Glutamatergic neuron (in vitro differentiated cells): ENCODE measurements at places on chromosomes 4 and X. TPM values are rescaled to one million over a fixed set of nuclear protein-coding genes. Genes with fewer than 3 reads are reported as not detected.
A peak's percentile ranks its signal among the peaks of the same experiment; 100 is the strongest.

- H3K27ac ChIP-seq = no peak overlapping the region
- no peak overlapping the region for H3K4me3 ChIP-seq
- peaks cover 4% of the 10 kb centered on the region for H3K36me3 ChIP-seq
- no peaks in the 10 kb centered on the region for H3K27me3 ChIP-seq
- no peaks in the 10 kb centered on the region for H3K4me1 ChIP-seq
- no peak for DNase-seq
These were observed 48.2 kb downstream of the EVC2 start for GRCh38 chr4:5660185-5660584.

GRCh38 chr4:100075486-100076270 lies 114.6 kb downstream of the DDIT4L start:
- H3K4me1 ChIP-seq = no peaks in the 10 kb centered on the region
- no peaks in the 10 kb centered on the region for H3K36me3 ChIP-seq
- H3K27me3 ChIP-seq = no peaks in the 10 kb centered on the region
- no peak overlapping the region for H3K4me3 ChIP-seq
- DNase-seq = no peak
- H3K27ac ChIP-seq = no peak overlapping the region

Gene STARD8
- total RNA-seq = 1.1 TPM

Gene PCDH11X
- total RNA-seq = 2.2 TPM

- H3K36me3 ChIP-seq = no peaks in the 10 kb centered on the region
- peaks cover 2% of the 10 kb centered on the region for H3K27me3 ChIP-seq
- H3K4me3 ChIP-seq = no peak overlapping the region
These were observed 121.5 kb downstream of the RAPGEF2 start for GRCh38 chr4:159224408-159224807.

DNA sequence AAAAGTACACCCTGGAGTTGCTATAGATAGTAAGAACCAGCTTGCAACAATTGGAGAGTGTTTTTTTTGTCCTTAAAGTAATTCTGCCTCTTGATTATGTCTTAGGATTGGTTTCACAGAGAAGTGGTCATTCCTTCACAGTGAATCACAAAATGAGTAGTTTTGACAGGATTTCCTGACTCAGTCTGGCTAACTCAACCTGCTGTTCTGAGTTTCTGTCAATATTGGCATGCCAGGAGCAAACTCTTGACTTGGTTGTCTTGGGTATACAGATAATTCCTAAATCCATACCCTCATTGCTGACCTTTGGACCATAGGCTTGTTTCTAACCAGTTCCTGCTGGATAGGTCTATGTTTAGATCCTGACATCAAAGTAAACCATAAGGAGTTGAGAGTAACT lies 9.4 kb downstream of the FHIP1A start:
- H3K36me3 ChIP-seq = no peaks in the 10 kb centered on the region
- peaks cover 1% of the 10 kb centered on the region for H3K27me3 ChIP-seq
- no peak for DNase-seq
- H3K27ac ChIP-seq = no peak overlapping the region
- no peak overlapping the region for H3K4me3 ChIP-seq
- H3K4me1 ChIP-seq = peaks cover 13% of the 10 kb centered on the region

- no peak for DNase-seq
- H3K36me3 ChIP-seq = no peaks in the 10 kb centered on the region
- H3K4me3 ChIP-seq = no peak overlapping the region
- no peaks in the 10 kb centered on the region for H3K4me1 ChIP-seq
- no peak overlapping the region for H3K27ac ChIP-seq
- H3K27me3 ChIP-seq = no peaks in the 10 kb centered on the region
These were observed 66.9 kb downstream of the KLHL13 start for GRCh38 chrX:118049713-118050112.

GRCh38 chrX:8714164-8714563 lies 17.8 kb downstream of the ANOS1 start:
- no peak overlapping the region for H3K27ac ChIP-seq
- H3K27me3 ChIP-seq = no peaks in the 10 kb centered on the region
- DNase-seq = no peak

GRCh38 chr4:126361287-126361686 lies 1046.5 kb downstream of the FAT4 start:
- H3K27me3 ChIP-seq = no peaks in the 10 kb centered on the region
- H3K4me3 ChIP-seq = no peak overlapping the region
- DNase-seq = no peak
- no peak overlapping the region for H3K27ac ChIP-seq

Gene PPP1R2C
- total RNA-seq = not detected

DNA sequence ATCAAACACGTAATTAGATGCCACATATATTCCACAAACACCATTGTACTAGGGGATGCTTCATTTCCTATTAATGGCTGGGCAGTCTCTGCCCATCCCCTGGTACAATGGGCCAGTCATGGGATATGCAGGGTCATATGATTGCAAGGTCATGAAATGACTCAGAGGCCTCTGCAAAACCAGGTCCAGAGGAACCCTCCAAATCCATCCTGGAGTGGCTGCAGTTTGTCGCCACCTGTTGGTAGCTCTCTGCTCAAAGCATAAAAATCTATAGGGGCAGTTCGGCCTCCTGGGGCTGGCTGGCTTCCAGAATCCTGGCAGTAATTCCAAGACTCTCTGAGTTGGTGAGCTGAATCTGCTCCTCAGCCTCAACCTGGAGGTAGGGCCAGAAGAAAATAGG lies 22.9 kb upstream of the PUDP start:
- H3K4me3 ChIP-seq = no peak overlapping the region
- H3K27ac ChIP-seq = no peak overlapping the region
- peak; percentile 19 for DNase-seq
- H3K27me3 ChIP-seq = no peaks in the 10 kb centered on the region
- H3K4me1 ChIP-seq = no peaks in the 10 kb centered on the region

DNA sequence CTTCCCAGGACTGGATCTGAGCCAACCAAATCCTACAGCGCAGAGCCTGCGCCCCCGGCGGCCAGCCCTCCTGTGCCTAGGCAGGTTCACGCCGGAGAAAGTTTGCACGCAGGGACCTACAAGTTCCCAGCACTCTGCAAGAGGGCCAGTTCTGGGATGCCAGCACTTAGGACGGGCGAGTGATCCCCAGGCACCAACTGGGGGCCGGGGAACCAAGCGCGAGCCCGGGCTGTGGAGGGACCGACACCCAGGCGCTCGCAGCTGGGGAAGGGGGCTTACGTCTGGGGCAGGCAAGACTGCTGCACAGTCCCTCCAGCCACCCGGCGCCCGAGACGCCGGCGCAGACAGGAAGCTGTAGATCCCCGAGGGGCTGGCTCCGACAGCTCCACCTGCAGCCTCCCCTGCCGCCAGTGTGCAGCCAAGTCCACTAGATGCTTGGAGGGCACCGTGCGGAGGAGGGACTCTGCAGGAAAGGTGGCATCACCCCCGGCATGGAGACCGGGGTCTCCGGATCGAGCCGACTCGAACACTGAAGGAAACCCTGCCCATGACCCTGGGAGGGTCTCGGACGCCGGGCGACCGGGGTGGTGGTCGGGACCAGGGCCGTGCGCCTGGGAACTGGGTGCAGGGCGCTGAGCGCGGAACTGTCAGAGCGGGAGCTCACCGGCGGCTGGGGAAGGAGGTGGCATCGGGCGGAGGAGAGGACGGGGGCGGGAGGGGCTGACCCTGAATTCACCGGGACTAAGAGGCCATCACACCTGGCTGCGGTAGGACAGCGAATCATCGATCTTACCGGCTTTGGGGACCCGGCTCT lies 566 bp downstream of the CORIN start:
- peaks cover 5% of the 10 kb centered on the region for H3K4me1 ChIP-seq
- DNase-seq = peak; percentile 69
- peak overlapping the region; percentile 85 for H3K4me3 ChIP-seq
- H3K36me3 ChIP-seq = peaks cover 13% of the 10 kb centered on the region

Gene PABPC4L
- 0.47 TPM for total RNA-seq

DNA sequence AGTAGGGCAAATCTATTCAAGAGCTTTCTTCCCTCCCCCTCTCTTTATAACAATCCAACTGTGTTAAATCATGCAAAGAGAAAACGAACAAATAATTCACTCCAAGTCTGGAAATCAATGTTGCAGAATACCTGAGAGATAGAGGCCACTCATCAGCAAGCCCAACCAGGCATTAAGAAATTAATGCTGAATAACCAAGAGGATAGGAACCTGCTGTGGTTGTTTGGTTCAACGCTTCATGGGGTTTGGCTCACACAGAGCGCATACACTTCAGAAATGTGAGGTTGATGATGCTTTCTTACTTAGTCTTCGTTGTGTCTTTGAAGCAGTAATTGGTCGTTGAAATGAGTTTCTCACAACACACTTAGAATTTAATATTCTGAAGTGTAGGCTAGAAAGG lies 1540.0 kb upstream of the PABPC4L start:
- H3K4me3 ChIP-seq = no peak overlapping the region
- no peaks in the 10 kb centered on the region for H3K4me1 ChIP-seq
- no peaks in the 10 kb centered on the region for H3K27me3 ChIP-seq
- H3K27ac ChIP-seq = no peak overlapping the region
- H3K36me3 ChIP-seq = no peaks in the 10 kb centered on the region

- H3K27ac ChIP-seq = peak overlapping the region; percentile 28
- H3K4me1 ChIP-seq = peaks cover 11% of the 10 kb centered on the region
- no peaks in the 10 kb centered on the region for H3K27me3 ChIP-seq
- no peak for DNase-seq
- H3K36me3 ChIP-seq = no peaks in the 10 kb centered on the region
These were observed 35.3 kb downstream of the BOD1L1 start for GRCh38 chr4:13592220-13592619.

Gene PF4V1
- total RNA-seq = not detected

Gene ACE2
- not detected for total RNA-seq

Gene PCGF3
- total RNA-seq = 122 TPM

Gene ADAM29
- not detected for total RNA-seq

Gene PDGFRA
- 14.1 TPM for total RNA-seq

Gene SEL1L3
- 23.7 TPM for total RNA-seq

- no peak for DNase-seq
- no peak overlapping the region for H3K4me3 ChIP-seq
- no peaks in the 10 kb centered on the region for H3K36me3 ChIP-seq
These were observed 8.7 kb downstream of the RPGR start for GRCh38 chrX:38318606-38319005.

DNA sequence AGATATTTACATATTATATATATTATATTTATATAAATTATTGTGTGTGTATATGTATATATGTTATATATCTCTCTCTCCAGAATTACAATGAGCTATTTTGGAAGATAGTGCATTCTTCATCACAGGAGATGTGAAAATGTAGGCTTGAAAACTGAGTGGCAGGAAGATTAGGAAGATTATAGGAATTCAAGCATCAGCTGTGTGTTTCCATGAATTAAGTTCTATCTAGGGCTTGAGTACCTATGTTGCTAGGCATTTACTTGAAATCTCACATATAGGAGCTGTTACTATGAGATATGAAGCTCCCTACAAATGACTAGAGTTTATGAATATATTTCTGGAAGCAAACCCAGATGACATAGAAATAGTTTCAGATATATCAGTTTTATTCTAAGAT lies 328.7 kb downstream of the EPHA5 start:
- H3K36me3 ChIP-seq = no peaks in the 10 kb centered on the region
- H3K27me3 ChIP-seq = peaks cover 2% of the 10 kb centered on the region
- no peak overlapping the region for H3K4me3 ChIP-seq
- no peak overlapping the region for H3K27ac ChIP-seq
- DNase-seq = no peak

- no peak overlapping the region for H3K4me3 ChIP-seq
- peaks cover 3% of the 10 kb centered on the region for H3K4me1 ChIP-seq
- H3K27me3 ChIP-seq = peaks cover 11% of the 10 kb centered on the region
- no peak for DNase-seq
- H3K36me3 ChIP-seq = no peaks in the 10 kb centered on the region
These were observed 2.8 kb downstream of the ARX start for GRCh38 chrX:25012793-25013631.

Gene ZNF81
- 19.4 TPM for total RNA-seq

Gene EPHA5
- 108 TPM for total RNA-seq

Gene TCEAL6
- not detected for total RNA-seq

DNA sequence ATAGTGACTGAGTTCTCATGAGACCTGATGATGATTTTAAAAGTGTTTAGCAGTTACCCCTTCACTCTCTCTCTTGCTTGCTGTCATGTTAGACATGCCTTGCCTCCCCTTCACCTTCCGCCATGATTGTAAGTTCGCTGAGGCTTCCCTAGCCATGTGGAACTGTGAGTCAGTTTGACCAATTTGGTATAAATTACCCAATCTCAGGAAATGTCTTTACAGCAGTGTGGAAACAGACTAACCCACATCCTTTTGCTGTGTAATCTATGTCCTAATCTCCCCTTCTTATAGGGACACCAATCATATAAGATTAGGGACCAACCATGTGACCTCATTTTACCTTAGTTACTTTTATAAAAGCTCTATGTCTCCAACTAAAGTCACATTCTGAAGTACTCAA lies 677.8 kb downstream of the ADGRL3 start:
- no peak overlapping the region for H3K4me3 ChIP-seq
- H3K4me1 ChIP-seq = peaks cover 4% of the 10 kb centered on the region
- H3K27ac ChIP-seq = no peak overlapping the region
- no peaks in the 10 kb centered on the region for H3K27me3 ChIP-seq
- no peaks in the 10 kb centered on the region for H3K36me3 ChIP-seq

DNA sequence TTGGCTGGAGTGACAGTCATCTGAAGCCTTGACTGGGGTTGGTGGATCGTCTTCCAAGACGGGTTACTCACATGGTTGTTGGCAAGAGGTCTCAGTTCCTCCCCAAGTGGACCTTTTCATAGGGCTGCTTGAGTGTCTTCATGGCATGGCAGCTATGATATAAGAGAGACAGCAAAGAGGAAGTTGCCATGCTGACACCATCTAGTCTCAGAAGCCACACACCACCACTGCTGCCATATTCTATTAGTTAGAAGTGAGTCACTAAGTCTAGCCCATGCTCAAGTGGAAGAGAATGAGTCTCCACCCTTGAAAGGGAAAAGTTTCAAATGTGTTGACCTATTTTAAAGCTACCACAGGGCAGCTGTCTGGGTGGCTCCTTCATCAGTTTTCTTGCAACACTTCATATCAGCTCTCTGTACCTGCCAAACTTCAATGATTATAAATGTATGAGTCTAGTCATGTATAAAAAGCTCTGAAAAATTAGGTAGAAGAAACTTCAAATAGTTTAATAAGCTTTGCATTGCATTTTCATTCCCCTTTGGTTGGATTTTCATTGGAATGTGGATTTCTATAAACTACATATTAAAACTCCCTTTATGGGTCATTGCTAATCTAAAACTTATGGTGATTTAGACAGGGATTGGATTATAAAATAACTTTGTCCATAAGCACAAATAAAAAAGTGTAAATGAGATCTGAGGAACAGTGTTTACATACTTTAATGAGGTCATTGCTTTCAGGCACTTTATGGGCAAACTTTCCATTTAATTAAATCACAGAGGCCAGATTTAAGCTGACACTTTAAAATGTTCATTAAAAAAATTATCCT lies 68.0 kb upstream of the ATXN3L start:
- peaks cover 4% of the 10 kb centered on the region for H3K27me3 ChIP-seq
- no peak overlapping the region for H3K4me3 ChIP-seq
- H3K27ac ChIP-seq = no peak overlapping the region

Gene ATP2B3
- total RNA-seq = 68.0 TPM

GRCh38 chr4:10079912-10080588 lies 36.5 kb downstream of the WDR1 start:
- H3K27me3 ChIP-seq = peaks cover 3% of the 10 kb centered on the region
- no peak overlapping the region for H3K4me3 ChIP-seq
- H3K36me3 ChIP-seq = no peaks in the 10 kb centered on the region
- H3K4me1 ChIP-seq = no peaks in the 10 kb centered on the region
- no peak overlapping the region for H3K27ac ChIP-seq

- no peaks in the 10 kb centered on the region for H3K36me3 ChIP-seq
- DNase-seq = no peak
- H3K4me3 ChIP-seq = no peak overlapping the region
- no peak overlapping the region for H3K27ac ChIP-seq
- no peaks in the 10 kb centered on the region for H3K27me3 ChIP-seq
These were observed 33.7 kb upstream of the RP2 start for GRCh38 chrX:46803140-46803539.
